H9 (cell line): ENCODE measurements at places on chromosomes 16 and 17. TPM values are rescaled to one million over a fixed set of nuclear protein-coding genes. Genes with fewer than 3 reads are reported as not detected.
A peak's percentile ranks its signal among the peaks of the same experiment; 100 is the strongest.

GRCh38 chr17:58706351-58707140 lies 14.1 kb downstream of the RAD51C start:
- H3K36me3 ChIP-seq, result no peaks in the 10 kb centered on the region
- no peak overlapping the region for H3K27ac ChIP-seq

DNA sequence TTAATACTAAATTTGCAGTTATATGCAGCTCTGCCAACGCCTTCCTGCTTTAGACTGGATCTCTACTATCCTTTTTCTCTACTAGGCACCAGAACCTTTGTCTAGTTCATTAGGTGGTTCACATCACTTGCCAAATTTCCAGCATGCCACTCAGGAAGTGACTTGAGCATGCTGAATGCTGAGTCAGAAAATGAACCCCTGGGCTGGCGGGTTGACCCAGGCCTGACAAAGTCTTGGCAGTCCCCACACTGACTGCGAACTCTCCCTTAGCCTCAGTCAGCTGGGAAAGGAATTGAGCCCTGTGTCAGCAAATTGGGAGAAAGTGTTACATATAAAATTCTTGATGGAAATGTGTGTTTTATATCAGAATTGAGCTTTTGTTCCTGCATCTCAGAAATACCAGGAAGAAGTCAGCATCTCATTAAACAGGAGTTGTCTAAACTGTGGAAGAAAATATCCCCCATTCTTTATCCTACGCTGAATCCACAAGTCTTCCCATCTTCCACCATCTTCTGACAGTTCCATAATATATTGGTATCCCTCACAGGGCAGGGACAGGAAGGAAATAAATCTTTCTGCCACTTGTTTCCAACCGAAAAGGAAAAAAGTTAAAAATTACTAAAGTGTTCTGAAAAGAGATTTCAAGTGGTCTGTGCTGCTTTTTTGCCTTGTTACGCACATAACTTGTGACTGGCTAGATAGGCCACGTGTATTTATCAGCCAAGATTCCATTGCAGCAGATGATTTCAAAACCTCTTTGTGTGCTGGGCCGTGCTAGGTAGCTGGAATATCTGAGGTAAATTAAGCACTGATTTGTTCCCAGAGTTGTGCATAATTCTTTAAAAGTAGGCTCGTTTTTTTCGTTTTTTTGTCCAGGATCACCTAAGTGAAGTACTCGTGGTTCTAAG lies 16.7 kb upstream of the SLC12A3 start:
- H3K27me3 ChIP-seq, result no peaks in the 10 kb centered on the region
- no peak overlapping the region for H3K4me3 ChIP-seq
- no peak for DNase-seq
- 0 out of 2 replicates have a peak, but pooled peaks cover 2% of the 10 kb centered on the region for H3K4me1 ChIP-seq
- H3K36me3 ChIP-seq, result peaks cover 24% of the 10 kb centered on the region

DNA sequence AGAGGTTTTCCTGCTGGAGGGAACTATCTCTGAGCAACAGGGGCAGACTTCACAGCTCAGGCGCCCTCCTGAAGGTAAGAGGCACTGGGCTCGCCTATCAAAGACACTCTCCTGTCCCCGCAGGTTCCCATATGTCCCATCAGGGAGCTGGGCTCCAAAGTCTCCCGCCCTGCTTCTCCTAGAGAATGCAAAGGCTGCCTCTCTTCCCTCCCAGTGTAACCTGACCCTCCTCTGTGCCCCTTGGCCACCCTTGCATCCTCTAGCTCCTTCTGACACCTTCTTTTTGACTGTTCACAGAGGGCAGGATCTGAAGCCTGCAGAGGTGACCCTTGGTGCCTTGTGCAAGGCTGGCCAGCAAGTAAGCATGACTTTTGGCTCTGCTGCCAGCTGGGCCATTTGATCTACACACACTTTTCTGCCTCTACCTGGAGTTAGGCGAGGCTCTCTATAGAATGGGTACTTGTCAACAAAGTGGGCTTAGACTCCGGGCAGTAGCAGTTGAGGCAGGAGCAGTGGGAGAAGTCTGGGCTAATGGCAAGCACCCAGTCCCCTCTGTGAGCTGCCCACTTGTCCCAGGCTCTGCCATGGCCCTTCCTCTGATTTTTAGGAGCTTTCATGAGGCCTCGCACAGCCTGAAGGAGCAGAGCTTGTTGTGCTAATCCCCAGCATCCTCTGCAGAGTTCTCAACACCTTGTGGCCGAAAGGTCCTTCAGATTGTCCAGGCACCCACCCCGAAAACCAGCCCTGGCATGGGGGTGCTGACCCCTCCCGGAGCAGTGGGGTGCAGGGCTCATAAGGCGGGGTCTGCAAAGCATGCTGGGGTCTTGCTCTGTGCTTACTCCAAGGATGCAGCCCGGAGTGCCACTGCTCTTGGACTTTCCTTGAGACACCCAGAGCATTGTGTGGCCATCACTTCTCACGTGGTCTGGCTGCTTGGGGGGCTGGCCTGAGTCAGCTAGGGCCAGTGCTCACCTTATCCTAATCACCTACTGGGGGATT lies 122.9 kb downstream of the METRNL start:
- no peak overlapping the region for H3K27ac ChIP-seq
- no peaks in the 10 kb centered on the region for H3K27me3 ChIP-seq
- DNase-seq, result no peak
- H3K4me1 ChIP-seq, result no peaks in the 10 kb centered on the region
- H3K4me3 ChIP-seq, result no peak overlapping the region

DNA sequence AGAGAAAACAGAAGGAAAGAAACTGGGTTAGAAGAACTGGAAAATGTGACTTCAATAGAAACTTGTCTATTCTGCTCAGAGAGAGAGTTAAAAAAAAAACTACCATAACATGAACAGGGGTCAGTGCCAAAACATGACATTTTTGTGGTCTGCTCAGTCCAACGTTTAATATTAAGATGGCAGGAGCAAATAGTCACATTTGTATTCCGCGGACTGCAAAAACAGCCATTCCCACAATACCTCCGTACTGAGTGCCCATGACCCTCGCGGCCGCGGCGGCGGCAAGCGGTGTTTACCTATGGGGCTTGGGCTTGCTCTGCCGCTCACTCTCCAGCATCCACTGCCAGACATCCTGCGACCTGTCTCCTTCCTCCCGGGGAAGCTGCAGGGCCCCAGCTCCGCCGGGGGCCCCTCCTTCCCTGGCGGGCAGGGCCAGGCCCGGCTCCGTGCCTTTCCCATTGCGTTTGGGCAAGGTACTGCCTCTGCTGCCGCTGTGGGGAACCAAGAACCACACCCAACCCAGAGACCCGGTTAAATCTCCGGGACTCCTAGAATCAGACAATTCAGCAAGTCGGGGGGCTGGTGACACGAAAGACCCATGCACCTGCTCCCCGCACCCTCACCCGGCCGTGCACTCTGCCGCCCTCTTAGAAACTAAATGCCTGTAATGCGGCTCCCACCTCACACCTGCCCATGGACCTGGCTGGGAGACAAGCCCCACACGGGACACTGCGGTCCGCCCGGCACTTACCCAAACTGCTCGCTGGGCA lies 24.7 kb downstream of the AXIN2 start:
- no peaks in the 10 kb centered on the region for H3K27me3 ChIP-seq
- DNase-seq, result no peak

PIK3R6 gene
- total RNA-seq, result 0.15 TPM in 1 of 2 replicates, not detected in the other

GRCh38 chr17:5947701-5948180 lies 122.4 kb upstream of the WSCD1 start:
- no peak for DNase-seq
- H3K4me3 ChIP-seq, result no peak overlapping the region
- no peak overlapping the region for H3K27ac ChIP-seq
- no peaks in the 10 kb centered on the region for H3K4me1 ChIP-seq
- no peaks in the 10 kb centered on the region for H3K27me3 ChIP-seq

AURKB gene
- total RNA-seq, result 160 and 171 TPM in 2 replicates

DNA sequence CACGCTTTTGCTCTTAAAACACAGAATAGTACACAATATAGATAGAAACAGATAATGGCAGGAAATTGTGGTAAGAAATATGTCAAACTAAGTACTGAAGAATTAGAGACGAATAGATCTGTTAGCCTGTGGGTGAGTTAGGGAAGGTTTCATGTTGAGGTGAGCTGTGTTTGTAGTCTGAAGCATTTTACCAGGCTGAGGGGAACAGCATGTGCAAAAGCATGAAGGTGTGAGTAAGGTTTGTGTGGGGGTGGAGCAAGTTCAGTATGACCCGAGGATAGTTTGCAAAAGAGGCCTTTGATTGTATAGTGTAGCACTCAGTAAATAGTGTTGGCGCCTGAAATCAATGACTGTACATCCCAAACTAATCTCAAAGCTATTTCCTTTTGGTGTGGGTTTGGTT lies 13.8 kb downstream of the IGSF6 start:
- H3K27me3 ChIP-seq, result no peaks in the 10 kb centered on the region
- H3K27ac ChIP-seq, result no peak overlapping the region
- DNase-seq, result no peak
- H3K36me3 ChIP-seq, result no peaks in the 10 kb centered on the region; the same call in 1 of the 2 replicates

DNA sequence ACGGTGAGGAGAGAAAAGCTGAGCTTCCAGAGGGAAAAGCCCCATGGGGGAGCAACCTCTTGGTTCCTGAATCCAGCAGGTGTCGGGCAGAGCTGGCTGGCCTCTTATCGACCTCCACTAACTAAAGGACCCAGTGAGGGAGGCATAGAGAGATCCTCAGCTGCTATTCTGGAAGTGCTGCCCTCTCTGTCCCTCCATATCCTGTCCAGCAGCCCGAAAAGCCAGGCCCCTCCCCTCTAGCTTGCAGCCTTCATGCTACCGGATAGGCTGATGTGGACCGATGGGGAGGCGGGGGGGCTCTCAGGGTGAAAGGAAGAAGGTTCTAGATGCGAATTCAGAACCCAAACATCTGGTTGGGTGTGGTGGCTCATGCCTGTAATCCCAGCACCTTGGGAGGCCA lies 24.9 kb downstream of the MXRA7 start:
- H3K27ac ChIP-seq, result no peak overlapping the region
- no peak for DNase-seq
- H3K27me3 ChIP-seq, result no peaks in the 10 kb centered on the region
- H3K36me3 ChIP-seq, result 0 out of 2 replicates have a peak, but pooled peaks cover 4% of the 10 kb centered on the region
- peaks cover 3% of the 10 kb centered on the region; the same call in 1 of the 2 replicates for H3K4me1 ChIP-seq
- no peak overlapping the region for H3K4me3 ChIP-seq

DNA sequence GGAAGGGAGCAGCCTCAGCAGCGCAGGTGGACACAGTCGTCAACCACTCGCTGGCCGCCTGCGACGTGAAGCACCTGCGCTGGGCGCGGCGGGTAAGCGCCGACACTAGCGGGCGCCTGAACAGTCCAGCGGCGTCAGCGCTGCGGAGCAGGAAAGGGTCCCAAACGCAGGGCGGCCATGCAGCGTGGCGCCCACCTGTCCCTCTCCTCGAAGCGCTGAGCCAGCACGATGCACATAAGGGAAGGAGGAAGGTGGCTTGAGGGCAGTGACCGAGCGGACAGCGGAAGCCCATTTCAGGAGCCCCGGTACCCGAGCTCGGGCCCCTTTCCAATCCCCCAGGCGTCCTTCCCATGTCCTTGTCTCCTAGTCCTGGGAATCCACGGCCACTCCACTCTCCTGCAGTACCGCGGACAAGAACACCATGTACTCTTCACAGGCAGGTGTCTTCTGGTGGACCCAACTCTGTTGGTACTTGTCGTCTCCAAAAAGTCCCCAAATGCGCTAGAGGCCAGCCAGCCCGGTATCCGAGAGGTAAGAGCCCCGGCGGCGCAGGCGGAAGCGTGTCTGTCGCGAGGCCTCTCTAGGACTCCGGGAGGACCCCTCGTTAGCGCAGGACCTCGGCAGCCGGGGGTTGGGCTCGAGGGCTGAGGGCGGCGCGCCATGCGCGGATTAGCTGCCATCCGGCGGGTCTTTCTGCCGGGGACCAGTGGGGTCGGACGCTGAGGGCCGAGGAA lies 14.4 kb downstream of the ZNF232 start:
- H3K27ac ChIP-seq, result no peak overlapping the region
- H3K4me1 ChIP-seq, result no peaks in the 10 kb centered on the region
- H3K27me3 ChIP-seq, result no peaks in the 10 kb centered on the region
- peaks cover 10% of the 10 kb centered on the region for H3K36me3 ChIP-seq

GRCh38 chr16:10252155-10252554 lies 69.9 kb upstream of the GRIN2A start:
- no peaks in the 10 kb centered on the region for H3K4me1 ChIP-seq
- no peaks in the 10 kb centered on the region for H3K36me3 ChIP-seq
- no peak overlapping the region for H3K4me3 ChIP-seq

ETV4 gene
- total RNA-seq, result 74.4 and 78.4 TPM in 2 replicates

- H3K36me3 ChIP-seq, result peaks cover 14% of the 10 kb centered on the region
- H3K27me3 ChIP-seq, result no peaks in the 10 kb centered on the region
- DNase-seq, result peak; percentile 89
- peak overlapping the region; percentile 82 for H3K4me3 ChIP-seq
- H3K4me1 ChIP-seq, result peaks cover 4% of the 10 kb centered on the region; the same call in 1 of the 2 replicates
- H3K27ac ChIP-seq, result no peak overlapping the region
These were observed 2.7 kb downstream of the PLEKHH3 start for GRCh38 chr17:42673885-42674754.

DNA sequence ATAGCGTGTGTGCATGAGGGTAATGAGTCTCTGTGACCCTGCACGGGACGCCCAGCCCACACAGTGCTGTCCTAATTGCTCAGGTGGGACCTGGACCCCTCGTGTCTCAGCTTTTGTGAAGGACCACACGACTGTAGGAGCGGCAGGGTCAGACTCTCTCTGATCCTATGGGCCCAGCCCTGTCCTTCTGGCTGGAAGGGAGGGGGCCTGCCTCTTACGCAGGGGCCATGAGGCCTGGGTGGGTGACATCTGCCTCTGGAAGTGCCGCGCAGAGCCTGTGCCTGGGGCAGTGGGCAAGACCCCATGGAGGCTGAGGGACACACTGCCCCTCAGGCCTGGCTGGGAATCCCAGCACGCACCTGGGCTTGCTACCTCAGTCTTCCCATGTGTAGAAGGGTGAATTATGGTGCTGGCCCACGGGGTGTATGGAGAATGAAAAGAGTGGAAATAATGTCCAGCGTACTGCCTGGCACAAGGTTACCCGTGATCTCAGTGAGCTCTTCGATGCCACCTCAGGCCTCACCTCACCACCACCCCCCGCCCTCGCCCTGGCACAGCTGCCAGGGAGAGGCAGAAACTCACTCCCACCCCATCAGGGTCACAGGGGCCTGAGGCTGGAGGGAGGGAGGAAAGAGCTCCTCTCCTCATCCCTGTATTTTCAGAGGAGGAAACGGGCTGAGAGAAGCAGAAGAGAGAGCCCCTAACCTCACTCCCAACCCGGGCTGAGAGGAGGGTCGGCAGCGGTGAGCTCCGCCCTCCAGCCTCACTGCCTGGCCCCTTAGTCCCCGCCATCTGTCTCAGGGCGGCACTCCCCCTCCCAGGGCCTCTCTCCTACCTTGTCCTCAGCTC lies 27.1 kb upstream of the DBNDD1 start:
- DNase-seq, result peak; percentile 96
- H3K4me1 ChIP-seq, result no peaks in the 10 kb centered on the region
- H3K4me3 ChIP-seq, result peak overlapping the region; percentile 71
- H3K27ac ChIP-seq, result no peak overlapping the region
- H3K36me3 ChIP-seq, result no peaks in the 10 kb centered on the region

DNA sequence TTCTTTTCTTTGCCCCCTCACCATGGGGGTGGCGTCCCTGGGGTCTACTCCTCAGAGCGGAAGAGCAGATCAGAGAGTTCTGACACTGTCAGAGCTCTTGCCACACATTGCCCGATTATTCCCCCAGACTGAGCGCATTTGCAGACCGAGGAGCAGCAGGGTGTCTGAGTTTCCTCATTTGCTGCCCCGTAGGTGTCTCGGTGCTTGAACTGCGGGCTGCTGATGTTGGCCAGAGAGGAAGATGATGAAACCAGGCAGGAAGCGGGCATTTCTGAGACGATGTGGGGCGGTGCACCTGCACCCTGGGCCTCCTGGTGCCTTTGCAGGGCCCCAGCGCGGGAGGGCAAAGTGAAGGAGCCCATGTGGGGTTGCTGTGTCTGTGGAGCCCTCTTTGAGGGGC lies 55.2 kb downstream of the ARSG start:
- no peaks in the 10 kb centered on the region for H3K27me3 ChIP-seq
- no peak overlapping the region for H3K4me3 ChIP-seq
- H3K4me1 ChIP-seq, result no peaks in the 10 kb centered on the region
- no peak for DNase-seq
- H3K36me3 ChIP-seq, result no peaks in the 10 kb centered on the region; the same call in 1 of the 3 replicates

TNFSF13 gene
- total RNA-seq, result 0.94 and 1.4 TPM in 2 replicates

- H3K36me3 ChIP-seq, result no peaks in the 10 kb centered on the region
- H3K27ac ChIP-seq, result no peak overlapping the region
These were observed 19.5 kb upstream of the MSI2 start for GRCh38 chr17:57236686-57237299.

PLLP gene
- 1.8 and 2.0 TPM in 2 replicates for total RNA-seq
